ENCODE measurements at places on chromosomes 1 and 21.

- no peak for DNase-seq
These were observed 19.6 kb downstream of the ABCB10 start for GRCh38 chr1:229538945-229539344.

DNA sequence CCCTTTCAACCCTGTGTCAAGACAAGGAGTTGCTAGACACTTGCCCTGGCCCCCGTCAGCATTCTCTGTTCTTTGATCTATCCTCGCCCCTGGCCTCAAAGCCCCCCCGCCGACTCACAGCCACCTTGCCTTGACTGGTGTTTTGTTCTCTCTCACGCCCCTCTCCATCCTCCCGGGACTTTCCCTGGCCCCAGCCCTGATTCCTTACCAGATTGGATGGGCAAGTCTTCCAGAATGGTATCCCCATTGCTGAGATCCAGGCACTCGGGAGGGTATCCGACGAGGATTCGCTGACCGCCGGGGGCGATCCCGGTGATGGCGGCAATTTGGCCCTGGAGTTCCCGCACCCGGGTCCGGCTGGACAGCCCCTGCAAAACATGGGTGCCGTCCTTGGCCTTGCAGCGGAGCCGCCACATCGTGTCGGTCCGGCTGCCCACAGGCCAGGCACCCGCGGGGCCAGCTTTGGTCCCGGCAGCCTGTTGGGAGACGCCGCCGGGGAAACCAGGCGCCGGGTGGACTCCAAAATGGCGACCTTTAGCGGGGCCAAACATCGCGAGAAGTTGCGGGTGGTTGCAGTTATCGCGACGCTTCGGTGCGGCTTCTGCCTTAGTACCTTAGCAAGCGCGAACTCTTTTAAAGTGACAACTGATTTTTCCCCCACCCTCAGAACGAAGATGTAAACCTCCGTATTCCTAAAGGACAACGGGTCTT, 373 bp downstream of the YOD1 start:
- peak; percentile 75 for DNase-seq

- no peak for DNase-seq
These were observed 46.4 kb downstream of the TOR1AIP2 start for GRCh38 chr1:179831225-179831624.

DNA sequence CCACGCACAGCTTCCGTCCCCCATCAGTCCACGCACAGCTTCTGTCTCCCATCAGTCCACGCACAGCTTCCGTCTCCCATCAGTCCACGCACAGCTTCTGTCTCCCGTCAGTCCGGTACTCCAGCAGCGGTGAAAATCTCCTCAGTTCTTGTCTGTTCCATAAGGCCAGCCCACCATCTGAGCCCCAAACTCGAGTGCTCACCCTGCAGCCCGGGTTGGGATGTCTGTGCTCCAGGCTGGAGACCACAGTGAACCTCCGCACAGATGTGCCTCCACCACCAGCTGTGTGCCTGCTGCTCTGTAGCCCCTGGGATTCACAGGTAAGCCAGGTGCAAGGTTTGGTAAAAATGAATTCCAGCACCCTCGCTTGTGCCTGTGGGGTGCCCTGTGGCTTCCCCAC, 258.6 kb downstream of the NPHP4 start:
- DNase-seq = no peak

- no peak for DNase-seq
These were observed 20.6 kb downstream of the GPR3 start for GRCh38 chr1:27413004-27413403.

DNA sequence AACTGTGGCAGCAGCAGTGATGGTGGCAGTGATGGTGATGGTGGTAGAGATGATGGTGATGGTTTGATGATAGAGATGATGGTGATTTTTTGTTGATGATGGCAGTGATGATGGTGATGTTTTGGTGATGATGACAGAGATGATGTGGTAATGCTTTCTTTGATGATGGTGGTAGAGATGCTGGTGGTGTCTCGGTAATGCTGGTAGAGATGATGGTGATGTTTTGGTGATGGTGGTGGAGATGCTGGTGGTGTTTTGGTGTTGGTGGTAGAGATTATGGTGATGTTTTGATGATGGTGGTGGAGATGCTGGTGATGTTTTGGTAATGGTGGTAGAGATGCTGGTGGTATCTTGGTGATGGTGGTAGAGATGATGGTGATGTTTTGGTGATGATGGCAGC, 131.6 kb downstream of the NAV1 start:
- DNase-seq = no peak

DNA sequence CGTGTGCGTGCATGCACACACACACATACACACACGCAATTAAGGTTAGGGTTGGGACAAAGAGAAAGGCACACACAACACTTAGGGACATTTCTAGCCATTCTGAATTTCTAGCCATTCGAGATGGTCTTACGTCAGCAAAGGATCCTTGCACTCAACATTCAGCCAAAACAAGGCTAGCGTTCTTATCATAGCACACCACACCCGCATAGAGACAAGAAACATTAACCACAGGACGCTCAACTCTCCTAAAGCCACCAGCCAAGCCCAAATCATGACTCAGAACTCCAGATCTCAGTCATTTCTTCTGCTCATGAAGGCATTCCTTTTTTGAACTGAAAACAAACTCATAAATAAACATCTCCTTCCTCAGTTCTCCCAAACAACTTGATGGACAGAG, 106.8 kb downstream of the LMO4 start:
- no peak for DNase-seq

GRCh38 chr21:33824156-33824941, 91.3 kb downstream of the ATP5PO start:
- no peak for DNase-seq

GRCh38 chr1:93438716-93439115, 9.2 kb upstream of the FNBP1L start:
- DNase-seq = no peak

DNA sequence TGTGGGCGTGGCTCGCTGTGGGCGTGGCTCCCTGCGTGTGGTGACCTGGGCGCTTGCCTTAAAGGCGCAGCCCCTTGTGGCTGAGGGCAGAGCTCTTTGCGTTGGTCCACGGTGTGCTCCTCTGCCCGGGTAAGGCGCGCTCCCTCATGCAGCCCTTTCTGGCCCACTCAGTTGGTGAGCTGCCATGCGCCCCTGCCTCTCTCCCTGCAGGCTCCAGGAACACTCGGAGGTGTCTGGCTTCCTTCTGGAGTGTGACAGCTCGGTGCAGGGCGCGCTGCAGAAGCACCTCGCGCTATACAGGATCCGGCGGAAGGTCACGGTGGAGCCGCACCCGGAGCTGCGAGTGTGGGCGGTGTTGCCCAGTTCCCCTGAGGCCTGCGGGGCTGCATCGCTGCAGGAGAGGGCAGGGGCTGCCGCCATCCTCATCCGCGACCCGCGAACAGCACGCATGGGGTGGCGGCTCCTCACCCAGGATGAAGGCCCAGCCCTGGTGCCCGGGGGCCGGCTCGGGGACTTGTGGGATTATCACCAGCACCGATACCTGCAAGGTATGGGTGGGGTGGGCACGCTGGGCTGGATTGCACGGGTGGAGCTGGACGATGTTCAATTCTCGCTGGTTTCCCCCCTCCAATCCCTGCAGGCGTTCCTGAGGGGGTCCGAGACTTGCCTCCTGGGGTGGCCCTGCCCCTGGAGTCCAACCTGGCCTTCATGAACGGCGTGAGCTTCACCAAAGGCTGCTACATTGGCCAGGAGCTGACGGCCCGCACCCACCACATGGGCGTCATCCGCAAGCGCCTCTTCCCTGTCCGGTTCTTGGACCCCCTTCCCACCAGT, 9.1 kb downstream of the IBA57 start:
- no peak for DNase-seq

DNA sequence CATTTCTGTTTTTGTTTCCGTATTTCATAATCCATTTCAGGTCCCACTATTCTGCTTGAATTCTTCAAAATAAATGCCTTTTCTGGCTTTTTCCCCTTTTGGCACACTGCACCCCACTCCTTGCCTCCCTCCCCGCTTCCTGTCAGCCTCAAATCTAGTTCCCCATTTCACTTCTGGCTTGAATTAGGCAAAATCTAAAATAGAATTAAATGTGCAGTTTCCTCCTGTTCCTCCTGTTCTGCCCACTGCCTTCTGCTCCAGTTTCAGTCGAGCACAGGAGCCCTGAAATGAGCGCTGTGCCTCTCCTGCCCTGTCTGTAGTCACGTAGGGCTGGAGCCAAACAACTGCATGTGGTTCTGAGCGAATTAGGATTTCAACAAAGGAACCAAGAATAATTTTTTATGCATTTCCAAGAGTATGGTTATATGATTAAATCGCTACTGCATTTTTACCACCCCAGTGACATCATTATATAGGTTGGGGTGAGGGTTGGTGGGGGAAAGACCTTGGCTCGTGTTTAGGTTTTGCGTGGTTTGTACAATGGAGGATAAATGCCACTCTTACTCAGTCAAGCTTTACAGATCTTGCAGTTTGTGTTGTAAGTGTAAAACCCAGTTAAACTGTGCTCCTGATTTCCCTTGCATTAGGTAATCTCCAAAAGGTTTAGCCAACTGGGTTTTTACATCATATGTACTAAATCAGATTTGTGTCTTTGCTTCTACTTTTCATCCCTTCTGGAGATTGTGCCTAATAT, 114.9 kb downstream of the VPS13D start:
- DNase-seq = no peak

DNA sequence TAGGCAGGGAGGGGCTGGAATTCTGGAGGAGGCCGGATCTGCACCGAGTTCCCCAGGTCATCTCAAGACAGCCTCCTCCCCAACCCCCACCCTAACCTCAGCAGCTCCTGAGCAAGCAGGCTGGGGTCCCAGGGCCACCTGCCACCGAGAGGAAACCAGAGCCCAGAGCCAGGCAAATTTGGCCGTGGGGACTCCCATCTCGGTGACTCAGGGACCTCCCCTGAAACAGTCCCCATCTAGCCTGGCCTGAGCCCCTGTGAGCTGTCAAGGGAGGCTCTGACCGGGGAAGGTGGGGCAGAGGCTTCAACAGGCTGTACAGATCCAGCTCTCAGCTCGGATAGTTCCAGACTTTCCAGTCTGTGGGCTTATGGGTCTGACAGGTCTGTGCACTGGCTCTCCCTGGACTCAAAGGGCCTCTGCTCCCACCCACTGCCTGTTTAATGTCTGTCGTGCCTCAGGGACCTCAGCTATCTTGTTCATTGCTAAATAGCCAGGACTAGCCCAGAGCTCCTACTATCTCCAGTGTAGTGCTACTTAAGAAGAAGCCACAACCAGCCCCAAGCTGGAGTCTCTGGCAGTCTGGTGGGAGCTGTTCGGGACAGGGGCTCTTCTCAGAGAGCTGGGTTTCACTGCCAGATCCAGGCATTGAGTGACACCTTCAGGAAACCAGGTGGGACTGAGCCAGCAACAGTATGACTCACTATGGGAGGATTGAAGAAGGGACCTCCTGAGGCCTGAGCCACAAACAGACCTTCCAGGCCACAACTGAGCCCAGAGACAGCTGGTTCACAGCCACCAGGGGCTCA, 25.6 kb downstream of the MATN1 start:
- DNase-seq = no peak

- no peak for DNase-seq
These were observed 3.5 kb downstream of the TIAM1 start for GRCh38 chr21:31340514-31340913.

DNA sequence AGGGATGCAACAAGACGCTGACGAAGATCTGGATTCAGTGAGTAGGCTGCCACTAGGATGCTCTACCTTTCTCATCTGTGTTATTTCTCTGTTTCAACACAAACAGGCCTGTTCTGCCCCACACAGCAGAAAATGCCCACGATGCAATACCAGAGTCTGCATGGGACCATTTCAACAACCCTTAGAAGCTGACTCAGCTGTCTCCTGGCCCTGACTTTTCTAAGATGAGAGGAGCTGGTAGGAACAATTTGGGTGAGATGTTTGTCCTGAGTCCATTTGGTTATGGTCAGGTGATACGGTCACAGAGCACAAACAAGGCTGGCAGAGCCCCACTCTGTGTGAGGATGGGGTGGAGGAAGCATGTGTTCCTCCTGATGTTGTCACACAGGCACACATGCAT, 11.5 kb upstream of the SLC2A1 start:
- DNase-seq = no peak

GRCh38 chr1:42046761-42047507, 106.3 kb upstream of the GUCA2B start:
- no peak for DNase-seq

GRCh38 chr1:40363721-40364120, 9.8 kb upstream of the SMAP2 start:
- no peak for DNase-seq

DNA sequence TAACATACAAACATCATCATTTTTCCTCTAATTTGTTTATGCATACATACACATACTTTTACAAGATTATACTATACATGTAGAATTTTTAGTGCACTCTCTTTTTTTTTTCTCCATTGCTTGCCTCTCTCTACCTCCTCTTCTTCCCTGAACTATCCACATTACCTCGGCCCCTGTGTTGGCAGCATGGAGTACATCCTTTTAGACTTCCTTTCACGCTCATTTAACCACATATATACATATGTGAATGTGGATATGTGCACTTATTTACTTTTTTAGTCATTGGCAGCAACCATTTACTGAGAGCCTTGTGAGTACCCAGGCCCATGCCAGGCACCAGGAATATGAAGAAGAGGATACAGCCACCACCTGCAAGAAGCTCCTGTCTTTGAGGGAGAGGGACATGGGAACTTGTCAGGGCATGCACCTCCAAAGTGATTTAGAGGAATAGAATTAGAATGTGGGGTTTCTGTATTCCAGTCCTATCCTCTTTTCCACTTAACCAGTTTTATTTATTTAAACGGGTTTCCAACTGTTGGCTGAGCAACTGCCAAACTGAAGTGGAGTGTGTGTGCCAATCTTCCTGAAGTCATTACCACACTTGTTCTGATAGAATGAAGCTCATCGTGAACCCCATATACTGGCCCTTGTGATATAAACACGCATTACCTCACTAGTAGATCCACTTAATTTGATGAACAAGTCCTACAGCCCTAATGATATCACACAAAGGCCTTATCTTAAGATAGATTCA, 212.6 kb downstream of the TNR start:
- DNase-seq = no peak

- no peak for DNase-seq
These were observed 29.1 kb downstream of the ARID1A start for GRCh38 chr1:26724926-26725325.

DNA sequence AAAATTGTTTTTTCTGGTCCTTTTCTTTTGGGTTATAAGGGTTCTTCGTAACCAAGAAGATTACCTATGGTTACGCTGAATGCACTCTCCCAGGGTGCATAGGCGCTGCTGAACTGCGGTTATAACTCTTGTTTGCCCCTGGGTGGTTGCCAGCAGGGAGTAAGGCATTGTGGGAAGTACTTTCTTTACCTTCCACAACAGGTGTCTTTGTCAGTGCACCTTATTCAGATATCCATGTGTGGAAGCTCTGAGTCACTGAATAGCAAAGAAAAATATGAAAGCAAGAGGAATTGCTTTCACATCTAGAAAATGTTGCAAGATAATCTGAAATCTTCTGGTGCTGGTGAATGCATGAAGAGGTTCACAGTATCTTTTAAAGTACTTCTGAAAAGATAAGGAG, 124.4 kb upstream of the CACYBP start:
- no peak for DNase-seq

All from SW 1271 (cell line).